Umbilical cord (tissue), 2 donors: ENCODE measurements at places on chromosomes 12 and 14.

DNA sequence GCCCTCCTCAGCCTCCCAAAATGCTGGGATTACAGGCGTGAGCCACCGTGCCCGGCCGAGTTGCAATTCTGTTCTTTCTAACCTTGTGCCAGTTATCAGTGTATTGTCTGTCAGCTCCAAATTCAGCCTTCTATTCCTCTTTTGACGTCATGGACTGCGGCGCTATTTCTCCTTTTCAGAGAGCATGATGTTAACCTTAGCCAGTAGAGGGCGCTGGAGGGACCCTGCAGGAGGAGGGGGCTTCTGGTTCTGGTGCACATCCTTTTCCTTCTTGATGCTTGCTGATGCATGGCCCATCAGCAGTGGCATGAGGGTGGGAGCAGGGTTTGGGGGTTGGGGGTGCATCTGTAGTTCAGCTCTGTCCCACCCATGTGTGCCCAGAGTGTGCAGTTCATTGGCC is 179.3 kb upstream of the RMST start:
- DNase-seq, result no peak

DNA sequence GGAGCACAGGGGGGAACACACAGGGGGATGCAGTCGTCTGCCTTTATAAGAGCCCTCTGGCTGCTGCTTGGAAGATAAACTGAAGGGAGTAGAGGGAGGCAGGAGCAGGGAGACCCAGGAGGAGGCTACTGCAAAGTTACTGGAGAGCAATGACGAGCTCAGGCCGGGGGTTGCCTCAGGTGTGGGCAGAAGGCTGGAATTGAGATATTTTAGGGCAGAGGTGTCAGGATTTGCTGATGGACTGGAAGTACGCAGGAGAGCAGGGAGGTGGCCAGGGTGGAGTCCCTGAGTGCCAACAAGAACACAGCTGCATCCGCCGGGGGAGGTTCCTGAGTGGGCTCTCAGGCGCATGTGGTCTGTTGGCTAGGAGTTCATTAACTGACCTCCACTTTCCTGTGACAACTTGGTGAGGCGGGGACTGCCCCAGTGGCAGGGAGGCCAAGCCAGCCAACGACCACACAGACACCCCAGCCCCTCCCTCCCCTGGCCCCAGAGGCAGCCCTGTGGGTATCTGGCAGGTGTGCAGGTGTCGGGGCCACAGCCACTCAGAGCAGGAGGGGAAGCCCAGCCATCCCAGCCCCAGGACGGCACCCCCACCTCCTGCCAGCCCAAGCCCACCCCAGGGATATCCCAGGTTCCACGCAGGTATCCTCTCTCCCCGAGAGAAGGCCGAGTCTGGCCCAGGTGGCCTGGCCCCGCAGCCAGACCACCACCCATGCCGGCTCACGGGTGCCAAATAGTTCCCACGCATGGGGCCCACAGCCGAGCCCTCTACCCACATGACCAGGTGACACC is 85.4 kb downstream of the NCOR2 start:
- no peak for DNase-seq

DNA sequence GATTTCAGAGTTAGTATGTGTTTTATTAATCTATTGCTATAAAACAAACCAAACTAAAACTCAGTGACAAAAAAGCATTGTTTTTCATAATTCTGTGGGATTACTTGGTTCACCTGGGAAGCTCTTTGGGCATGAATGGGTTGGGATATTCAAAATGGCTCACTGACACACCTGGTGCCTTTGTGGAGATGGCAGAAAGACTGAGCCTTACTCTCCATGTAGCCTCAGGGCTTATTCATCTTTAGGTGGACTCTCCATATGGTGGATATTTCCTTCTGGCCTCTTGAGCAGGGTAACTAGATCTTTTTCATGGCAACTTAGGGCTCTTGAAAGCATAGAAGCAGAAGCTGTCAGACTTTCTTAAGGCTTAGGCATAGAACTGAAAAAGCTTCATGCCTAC is 1102.8 kb upstream of the SEL1L start:
- DNase-seq, result no peak

DNA sequence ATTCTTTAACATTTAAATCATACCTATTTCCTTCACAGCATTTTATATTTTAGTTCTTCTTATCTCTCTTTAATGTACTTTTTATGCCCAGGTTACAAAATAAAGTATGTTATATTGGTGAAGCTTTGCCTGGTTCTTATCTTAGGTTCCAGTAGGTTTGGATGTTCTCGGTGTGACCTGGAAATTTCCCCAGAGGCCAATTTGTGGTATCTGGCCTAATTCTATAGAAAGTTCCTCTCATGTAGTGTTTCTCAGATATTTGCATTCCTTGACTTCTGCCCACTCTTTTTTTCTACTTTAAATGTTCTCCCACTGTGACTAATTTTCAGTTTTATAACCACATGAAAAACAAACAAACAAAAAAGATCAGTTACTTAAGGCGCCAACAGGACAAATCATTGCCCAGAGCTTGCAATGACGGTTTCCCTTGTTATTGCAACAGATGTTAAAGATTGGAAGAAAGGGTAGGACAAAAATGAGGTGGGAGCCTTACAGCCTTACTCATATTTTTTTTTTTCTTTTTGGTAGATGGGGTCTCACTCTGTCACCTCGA is 41.2 kb upstream of the PPM1H start:
- DNase-seq, result no peak

DNA sequence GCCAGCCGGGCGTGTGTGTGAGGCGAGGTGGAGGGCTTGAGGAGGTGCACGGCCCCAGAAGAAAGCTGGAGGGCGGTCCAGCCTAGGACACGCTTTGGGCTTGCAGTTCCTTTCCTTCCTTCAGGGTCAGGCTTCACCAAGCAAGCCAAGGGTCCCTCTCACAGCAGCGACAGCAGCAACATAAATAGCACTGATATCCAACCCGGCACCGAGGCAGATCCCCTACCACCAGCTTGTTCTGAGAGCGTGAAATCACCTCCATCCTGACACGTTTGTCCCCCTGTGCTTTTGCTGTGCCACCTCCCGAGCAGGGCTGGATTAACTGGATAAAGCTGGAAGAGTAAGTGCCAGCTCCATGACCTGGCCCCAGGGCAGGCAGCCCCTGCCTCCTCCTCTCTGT is 251.4 kb downstream of the CACNA1C start:
- DNase-seq, result no peak

DNA sequence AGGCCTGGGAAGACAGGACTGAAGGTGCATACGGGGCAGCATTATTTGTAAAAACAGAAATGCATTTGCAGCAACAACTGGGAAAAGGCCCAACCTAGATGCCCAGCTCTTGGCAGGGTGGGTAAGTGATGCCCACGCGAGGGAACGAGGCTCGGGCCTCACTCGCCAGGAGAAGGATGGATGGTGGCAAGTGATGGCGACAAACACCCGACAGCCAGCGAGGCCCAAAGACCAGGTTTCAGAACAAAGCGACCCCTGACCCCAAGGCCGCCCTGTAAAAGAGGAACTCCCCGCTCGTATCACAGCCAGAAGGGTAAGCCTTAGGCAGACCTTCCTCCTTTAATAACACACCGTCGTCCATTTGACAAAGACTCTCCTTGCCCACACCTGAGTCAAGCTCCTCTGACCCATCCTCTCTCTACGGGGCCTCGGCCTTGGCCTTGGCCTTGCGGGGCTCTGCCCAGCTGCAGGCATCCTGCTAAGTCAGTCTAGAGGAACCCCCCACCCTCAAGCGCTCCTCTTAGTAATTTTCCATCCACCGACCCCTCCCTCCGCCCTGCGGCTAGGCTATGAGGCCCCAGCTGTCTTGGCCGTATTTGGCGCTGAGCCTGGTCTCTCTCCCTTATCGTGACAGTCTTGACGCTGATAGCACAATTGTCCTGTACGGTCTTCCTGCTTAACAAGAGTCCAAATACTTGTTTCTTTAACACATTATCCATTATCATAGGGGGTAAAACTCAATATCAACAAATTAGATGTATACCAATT is 80.2 kb downstream of the NCOR2 start:
- peak; percentile 72 for DNase-seq

- no peak for DNase-seq
These were observed 325.6 kb upstream of the TMEM132C start for GRCh38 chr12:127941332-127941731.

GRCh38 chr12:110829308-110829707 is 17.5 kb upstream of the CCDC63 start:
- DNase-seq, result no peak

- no peak for DNase-seq
These were observed 80.8 kb upstream of the C12orf71 start for GRCh38 chr12:27163048-27163715.

DNA sequence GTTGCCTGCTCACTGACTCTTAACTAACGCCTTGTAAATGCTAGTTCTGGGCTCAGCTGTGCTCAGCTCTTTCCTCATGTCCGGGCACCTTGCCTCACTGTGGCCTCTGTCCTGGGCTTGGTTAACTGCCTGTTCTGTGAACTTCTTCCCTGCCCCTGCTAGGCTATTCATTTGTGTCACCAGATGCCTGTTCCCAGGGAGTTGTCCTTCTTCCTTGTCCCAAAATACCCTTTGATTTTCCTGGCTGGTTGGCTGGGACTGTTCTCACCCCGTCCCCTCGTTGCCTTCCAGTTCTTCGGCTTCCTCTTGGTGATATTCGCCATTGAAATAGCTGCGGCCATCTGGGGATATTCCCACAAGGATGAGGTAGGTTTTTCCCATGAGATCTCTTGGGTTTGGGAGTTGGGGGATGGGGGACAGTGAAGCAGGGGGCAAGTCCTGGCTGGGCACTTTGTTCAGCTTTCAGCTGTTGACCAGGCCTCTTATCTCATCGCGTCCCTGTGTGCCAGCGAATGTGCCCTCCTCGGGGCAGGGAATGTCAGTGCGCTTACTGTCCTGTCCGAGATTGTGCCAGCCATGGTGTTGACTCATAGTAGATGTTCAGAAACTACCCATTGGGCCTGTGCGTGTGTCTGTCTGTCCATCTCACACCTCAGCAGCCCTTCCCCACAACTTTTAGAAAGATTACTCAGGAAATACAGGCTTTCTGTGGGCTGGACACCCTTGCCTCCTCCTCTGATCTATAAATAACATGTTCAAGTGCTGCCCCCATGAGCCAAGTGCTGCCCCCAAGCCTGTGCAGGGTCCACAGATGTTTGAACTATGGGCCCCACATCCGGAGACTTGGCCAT is 33.1 kb downstream of the CD9 start:
- no peak for DNase-seq

- peak; percentile 77 for DNase-seq
These were observed 841.7 kb downstream of the DIO2 start for GRCh38 chr14:79369359-79370332.

- no peak for DNase-seq
These were observed 1.3 kb downstream of the RCOR1 start for GRCh38 chr14:102593825-102594137.

- no peak for DNase-seq
These were observed 13.5 kb downstream of the COQ5 start for GRCh38 chr12:120515496-120515895.

- no peak for DNase-seq
These were observed 106.1 kb upstream of the TMEM132D start for GRCh38 chr12:130009961-130010360.

- no peak for DNase-seq
These were observed 855.3 kb upstream of the FLRT2 start for GRCh38 chr14:84674636-84675035.
